ENCODE measurements at places on chromosomes 11 and 22.
A peak's percentile ranks its signal among the peaks of the same experiment; 100 is the strongest.

- no peak for DNase-seq
These were observed 922 bp downstream of the HNRNPUL2 start for GRCh38 chr11:62726156-62726914.

DNA sequence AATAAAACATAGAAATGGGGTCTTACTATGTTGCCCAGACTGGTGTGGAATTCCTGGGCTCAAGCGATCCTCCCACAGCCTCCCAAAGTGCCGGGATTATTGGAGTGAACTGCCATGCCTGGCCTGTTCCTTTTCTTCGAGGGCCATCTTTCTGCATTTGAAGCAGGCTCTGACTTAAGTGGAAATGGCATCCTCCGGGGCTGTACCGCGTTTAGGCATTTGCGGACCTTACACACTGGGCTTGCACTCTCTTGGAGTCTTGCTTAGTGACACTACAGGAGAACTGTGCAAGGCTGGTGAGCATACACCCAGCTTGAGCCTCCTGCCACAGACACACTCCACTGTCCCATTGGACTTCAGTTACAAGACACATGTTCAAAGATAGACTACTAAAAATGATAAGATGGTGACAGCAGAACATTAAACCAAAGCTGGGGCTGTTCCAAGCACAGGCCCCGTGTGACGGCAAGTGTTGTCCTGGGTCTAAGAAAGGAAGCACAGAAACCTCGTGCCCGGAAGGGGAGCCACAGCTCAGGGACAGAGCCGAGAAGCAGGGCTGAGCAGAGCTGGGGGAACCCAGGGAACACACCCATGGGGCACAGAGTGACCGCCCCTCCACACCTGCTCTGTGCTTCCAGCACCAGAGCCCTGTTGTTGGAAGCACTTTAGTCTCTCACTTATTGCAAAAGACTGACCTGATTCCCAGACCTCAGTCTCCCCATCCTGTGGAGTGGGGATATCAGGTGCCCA is 59.0 kb upstream of the SHANK2 start:
- peak; percentile 3 for DNase-seq

- peak; percentile 77 for DNase-seq
These were observed 536 bp downstream of the YWHAH start for GRCh38 chr22:31944700-31945442.

DNA sequence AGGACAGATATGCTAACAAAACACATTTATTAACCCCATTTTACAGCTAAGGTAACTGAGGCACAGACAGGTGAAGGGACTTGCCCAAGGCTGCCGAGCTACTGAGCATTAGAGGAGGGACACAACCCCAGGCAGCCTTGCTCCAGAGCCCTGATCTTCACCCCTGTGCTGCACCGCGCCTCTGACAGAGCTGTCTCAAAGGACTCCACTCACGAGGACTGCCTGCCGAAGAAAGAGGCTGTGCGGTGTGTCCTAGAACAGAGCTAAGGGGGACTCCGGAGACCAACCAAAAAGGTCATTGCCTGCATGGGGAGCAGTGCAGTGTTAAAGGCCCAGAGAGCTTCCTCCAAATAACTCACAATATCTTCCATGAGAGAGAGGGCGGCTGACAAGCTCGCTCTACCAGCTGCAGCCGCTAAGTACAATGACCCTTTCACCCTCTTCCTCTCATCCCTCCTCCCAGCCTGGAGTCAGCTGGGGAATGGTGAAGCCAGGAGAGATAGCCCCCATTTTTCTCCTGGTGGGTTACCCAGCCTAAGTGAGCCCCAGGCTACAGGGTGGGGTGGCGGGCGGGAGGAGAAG is 119.2 kb downstream of the DSCAML1 start:
- no peak for DNase-seq

GRCh38 chr22:19105867-19106802 is 16.1 kb downstream of the DGCR2 start:
- DNase-seq: no peak

- no peak for DNase-seq
These were observed 250.8 kb upstream of the B3GAT1 start for GRCh38 chr11:134662629-134663360.

DNA sequence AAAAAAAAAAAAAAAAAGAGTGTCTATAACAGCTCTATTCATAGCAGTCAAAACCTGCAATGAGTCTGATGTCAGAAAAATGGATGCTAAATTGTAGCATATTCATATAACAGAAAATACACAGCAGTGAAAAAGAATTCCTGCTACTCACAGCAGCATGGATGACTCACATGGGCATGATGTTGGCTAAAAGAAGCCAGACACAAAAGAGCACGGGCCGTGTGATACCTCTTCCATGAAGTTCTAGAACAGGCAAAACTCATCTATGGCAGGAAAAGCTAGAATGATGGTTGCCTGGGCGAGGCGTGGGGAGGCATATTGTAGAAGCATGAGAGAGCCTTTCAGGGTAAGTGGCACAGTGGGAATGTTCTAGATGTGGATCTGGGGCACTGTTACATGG is 18.9 kb downstream of the PLAAT3 start:
- no peak for DNase-seq

- no peak for DNase-seq
These were observed 91.8 kb upstream of the CD44 start for GRCh38 chr11:35047179-35047578.

- DNase-seq: no peak
These were observed 70.0 kb downstream of the RBX1 start for GRCh38 chr22:41021061-41021612.

DNA sequence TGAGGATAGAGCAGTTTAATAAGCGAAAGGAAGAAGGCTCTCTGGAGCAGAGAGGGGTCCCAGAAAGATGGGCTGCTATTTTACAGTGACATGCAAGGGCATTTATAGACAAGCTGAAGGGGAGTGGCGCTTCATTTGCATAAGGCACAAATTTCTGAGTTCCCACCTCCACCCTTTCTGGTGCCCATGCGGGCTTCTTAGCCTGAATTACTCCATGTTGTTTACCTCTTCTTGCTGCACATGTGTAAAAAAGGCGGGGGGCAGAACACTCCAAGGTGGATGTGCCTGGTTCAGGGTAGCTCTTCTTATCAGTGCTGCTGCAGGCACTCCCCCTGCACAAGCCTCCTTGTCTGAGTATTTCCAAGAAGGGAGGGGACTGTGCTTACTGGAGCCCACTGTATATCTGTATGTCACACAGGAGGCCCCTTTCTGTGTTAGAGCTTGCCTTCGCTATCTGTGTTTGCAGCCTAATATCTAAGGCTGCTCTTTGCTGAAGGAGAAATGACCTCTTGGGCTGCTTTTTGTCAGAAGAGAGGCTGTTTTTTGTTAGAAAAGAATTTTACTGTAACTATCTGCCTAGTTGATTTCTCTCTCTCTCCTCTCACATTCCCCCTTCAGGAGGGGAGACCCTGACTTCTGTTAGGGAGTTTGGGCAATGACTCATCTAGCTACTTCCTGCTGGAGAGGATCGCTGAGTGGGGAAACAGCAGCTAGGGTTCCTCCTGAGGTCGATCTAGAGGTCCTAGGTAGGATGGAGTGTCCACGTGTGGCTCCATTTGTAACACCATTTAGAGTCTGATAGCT is 1057.0 kb upstream of the CNTN5 start:
- no peak for DNase-seq

- DNase-seq: no peak
These were observed 12.4 kb upstream of the ETS1 start for GRCh38 chr11:128599729-128600128.

DNA sequence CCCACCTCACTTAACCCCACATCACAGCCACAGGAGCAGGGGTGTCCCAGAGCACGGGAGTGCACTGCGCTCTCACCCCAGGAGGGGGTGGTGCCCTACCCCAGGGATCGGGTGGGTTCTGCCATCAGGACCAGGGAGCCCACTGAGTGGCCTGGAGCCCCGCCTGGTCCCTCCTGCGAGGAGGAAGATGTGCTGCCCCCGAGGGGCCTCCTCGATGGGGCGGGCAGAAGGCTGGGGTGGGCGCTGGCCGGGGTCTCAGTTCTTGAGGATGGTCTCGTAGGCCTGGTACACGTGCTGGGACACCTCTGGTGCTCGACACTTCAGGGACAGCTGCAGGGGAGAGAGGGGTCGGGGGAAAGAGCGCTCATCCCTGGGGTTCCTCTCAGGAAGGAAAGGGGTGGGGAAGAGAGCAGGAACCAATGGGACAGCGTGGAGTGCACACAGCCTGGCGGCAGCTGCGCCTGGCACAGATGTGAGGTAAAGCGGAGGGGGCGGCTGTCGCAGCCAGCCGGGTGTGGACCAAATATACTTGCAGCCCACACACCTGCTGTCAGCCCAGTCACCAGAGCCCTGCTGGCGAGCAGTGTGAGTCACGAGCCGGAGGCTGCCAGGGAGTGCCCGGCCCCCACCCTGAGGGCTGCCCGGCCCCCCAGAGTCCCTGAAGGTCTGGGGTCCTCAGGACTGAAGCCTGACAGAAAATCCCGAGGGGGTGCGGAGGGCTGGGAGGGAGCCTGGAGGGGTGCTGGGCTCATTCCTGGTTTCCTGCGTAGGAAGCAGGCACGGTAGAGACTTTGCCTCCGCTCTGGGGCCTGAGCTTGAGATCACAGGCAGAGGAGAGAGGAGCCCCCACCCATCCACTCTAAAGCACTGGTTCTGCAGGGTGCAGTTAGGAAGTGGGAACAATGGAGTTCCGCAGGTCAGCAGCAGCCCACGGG is 13.3 kb upstream of the RASL10A start:
- peak; percentile 74 for DNase-seq

- DNase-seq: no peak
These were observed 323.7 kb upstream of the NARS2 start for GRCh38 chr11:78898266-78898775.

GRCh38 chr11:58003591-58003990 is 20.1 kb upstream of the OR9Q1 start:
- DNase-seq: no peak

- DNase-seq: no peak
These were observed 24.9 kb downstream of the CLPB start for GRCh38 chr11:72409458-72409857.

- peak; percentile 21 for DNase-seq
These were observed 118.8 kb downstream of the NXPE2 start for GRCh38 chr11:114796954-114797721.

DNA sequence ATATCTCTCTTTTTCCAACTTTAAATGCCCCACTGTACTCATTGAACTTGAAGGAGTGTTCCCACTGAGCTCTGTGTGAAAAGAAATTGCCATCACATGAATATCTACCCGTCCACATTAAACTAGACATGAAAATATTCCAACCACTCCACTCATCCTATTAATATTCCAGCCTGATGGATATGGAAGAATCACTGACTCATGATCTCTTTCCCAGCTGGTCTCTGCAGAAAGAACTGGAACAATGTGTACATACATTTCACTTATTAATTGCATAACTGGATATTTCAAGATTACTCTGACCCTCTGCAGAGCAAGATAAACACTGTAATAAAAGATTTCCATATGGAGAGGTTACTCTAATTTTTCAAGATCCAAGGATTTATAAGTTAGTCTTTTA is 711.1 kb upstream of the LRRC4C start:
- DNase-seq: no peak

- no peak for DNase-seq
These were observed 42.2 kb upstream of the DNAJB7 start for GRCh38 chr22:40904101-40904500.

DNA sequence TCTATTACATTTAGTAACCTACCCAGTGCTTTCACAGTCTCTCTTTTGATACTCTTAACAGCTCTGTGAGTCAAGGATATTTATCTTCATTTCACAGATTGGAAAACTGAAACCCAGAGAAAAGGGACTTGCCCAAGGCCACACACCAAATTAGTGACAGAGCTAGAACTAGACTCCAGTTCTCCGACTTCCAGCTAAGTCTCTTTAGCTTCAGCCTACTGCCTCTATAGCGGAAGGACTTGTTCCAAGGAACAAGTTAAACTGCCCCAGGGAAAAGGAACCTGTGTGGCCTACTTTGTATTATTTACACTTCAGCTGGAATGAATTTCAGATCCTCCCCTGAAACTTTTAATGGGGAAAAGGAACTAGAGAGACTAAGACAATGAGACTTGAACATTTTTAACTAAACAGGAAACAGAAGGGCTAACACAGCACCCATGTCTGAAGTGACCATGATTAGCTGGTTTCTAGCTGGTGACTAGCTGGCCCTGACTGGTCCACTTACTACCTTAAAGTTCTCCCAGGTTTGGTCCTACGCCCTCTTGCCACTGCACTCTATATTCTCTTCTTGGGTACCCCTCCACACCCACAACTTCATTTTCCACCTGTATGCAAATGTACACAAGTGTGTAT is 1.3 kb downstream of the LRRC51 start:
- no peak for DNase-seq

DNA sequence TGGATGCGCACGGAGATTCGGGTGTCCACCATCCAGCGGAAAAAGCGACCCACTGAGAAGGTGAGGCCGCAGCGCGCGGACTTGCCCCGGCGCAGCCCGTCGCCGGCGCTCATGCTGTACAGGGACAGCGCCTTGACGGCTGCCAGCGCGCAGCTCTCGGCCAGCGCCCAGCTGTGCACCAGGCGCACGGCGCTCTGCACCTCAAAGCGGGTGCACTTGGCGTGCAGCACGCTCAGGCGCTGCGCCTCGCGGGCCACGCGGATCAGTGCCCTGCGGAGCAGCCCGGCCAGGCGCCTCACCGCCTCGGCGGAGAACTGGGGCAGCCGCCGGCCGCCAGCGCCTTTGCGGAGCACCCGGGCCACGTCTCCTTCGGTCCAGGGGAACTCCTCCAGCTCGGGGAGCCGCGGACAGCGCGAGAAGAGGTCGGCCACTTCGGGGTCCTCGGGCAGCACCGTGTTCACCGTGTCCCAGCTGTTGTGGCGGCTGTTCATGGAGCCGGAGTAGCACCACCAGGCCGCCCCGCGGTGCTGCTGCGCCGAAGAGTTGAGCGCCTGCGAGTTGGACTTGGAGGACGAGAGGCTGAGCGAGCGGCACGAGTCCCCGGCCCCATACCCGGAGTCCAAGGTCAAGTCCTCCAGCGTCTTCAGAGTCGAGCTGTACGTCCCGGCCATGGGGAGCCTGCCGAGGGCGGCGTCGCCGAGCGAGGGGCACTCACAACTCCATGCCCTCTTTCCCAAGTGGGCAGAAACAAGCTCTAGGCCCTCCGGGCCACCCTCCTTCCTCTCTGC is 703 bp downstream of the ABTB2 start:
- DNase-seq: peak; percentile 70

GRCh38 chr11:9815486-9816136 is 151.7 kb downstream of the SWAP70 start:
- peak; percentile 28 for DNase-seq

DNA sequence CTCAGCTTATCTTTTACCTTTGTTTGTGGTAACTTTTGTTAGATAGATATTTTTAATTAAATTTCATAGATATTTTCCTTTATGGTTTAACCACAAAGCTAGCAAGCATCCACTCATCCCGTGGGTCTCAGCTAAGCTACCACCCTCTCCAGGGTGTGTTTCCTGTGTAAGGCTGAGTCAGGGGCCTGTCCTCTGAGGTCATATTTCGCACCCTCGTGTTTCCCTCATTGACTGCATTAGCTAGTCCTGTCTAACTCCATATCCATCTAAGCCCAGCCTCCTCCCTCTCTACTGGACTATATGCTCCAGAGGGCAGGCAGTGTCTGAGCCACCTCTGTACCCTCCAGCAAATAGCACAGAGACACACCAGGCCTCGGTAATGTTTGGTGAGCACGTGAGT is 16.7 kb downstream of the XRRA1 start:
- DNase-seq: no peak

- no peak for DNase-seq
These were observed 147.2 kb downstream of the TRPC6 start for GRCh38 chr11:101436511-101437142.

GRCh38 chr11:69870766-69871165 is 51.5 kb upstream of the FGF3 start:
- no peak for DNase-seq

GRCh38 chr11:72529068-72529467 is 94.7 kb upstream of the CLPB start:
- DNase-seq: no peak

Measured in femur (tissue), 1 donor.